ENCODE measurements at places on chromosomes 11 and 22.

DNA sequence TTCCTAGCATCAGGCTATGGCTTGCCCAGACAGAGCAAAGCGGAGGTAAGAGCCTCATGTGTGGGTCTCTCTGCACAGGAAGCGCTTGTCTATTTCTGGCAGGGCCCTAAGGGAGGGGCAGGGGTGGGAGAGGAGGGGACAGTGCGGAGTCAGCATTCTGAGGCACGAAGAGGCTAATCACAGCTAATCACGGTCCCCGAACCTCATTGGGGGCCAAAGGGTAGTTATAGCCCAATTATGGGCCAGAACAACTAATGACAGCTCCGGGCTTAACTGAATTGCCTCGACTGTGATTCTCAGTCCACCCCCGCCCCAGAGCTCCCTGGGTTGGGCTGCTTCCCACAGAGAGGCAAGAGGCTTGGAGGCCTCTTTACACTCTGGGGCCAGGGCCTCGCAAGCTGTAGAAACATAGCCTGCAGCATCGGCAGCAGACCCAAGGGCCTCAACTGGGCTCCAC, 72.7 kb upstream of the PRDM11 start:
- DNase-seq, result no peak

GRCh38 chr11:3051196-3052108, 5.8 kb downstream of the CARS1 start:
- DNase-seq, result no peak

DNA sequence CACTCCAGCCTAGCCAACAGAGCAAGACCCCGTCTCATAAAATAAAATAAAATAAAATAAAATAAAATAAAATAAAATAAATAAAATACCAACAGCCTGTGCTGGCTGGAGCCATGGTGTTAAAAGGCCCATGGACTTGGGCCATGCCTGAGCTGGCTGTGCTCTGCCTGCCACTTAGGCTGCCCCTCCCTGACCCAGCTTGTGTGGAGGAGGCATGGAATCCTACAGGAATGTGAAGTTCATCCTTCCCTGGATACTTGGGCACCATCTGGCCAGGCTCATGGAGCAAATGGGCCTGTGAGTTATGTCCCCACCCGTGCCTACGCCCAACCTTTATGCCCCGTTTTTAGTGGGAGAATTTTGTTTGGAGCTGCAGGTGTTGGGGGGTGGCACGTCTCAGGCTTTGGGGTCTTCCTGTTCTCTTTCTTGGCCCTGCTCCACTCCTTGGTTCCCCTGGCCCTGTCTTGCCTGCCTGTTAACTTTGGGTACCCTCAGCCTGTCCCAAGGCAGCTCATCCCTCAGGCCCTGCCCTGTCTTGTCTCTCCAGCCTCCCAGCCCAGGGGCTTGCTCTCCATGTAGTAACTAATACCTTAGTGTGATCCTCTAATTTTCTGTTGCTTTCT, 51.3 kb downstream of the BCR start:
- no peak for DNase-seq

DNA sequence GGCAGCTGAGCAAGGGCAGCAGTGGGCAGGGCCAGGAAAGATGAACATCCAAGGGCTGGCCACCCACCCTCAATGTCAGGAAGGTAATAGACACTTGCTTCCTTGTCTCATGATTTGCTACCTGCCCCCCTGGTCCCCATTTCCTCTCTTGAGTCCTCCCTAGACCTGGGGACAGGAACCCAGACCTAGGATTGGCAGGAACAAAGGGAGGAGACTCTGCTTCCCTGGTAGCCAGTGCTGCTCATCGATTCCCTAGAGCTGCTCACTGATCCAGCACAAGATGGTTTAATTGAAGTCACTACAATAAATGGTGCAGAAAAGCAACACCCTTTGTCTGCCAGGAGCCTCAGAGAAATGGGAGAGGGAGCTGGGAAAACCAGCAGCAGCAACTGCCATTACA, 67.8 kb upstream of the CHST1 start:
- no peak for DNase-seq

GRCh38 chr11:536841-537621, at the start of gene LRRC56:
Gene LRRC56 (plus strand): TSS chr11:537527. CDS start chr11:540685, 3,158 bp downstream.
- DNase-seq, result no peak

- DNase-seq, result no peak
Measured at GRCh38 chr11:111124724-111125123, 120.8 kb upstream of the POU2AF2 start.

- DNase-seq, result no peak
Measured at GRCh38 chr22:26718905-26719304, 61.5 kb downstream of the MIAT start.

GRCh38 chr11:10325277-10326011, 20.6 kb downstream of the ADM start:
- DNase-seq, result no peak

GRCh38 chr11:66607126-66607834, 9.2 kb upstream of the RBM14 start:
- DNase-seq, result peak; percentile 98

GRCh38 chr11:130834886-130835285, 81.4 kb downstream of the SNX19 start:
- no peak for DNase-seq

- DNase-seq, result no peak
Measured at GRCh38 chr11:2569321-2569721, 124.5 kb downstream of the KCNQ1 start.

GRCh38 chr11:118147502-118147901, 5.1 kb downstream of the SCN4B start:
- no peak for DNase-seq

GRCh38 chr11:8813658-8814057, 97.3 kb upstream of the AKIP1 start:
- peak; percentile 46 for DNase-seq

DNA sequence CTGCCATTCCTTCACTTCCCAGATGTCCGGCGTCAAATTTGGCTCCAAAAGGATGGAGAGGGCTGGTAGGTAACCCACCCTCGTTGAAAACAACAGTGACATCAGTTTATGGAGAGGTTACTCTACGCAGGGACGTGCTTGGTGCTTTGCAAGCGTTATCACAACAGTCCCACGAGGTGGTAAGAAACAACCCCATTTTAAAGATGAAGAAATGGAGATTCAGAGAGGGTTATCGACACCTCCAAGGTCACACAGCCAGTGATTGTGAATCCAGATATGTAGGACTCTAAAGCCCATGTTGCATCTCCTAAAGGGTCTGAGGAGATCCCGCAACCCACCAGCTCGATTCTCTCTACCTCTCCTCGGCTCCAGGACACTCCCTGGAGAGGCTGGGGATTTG, 773 bp downstream of the MIAT start:
- DNase-seq, result no peak

GRCh38 chr22:46769191-46769675, 6.8 kb downstream of the TBC1D22A start:
- DNase-seq, result peak; percentile 48

DNA sequence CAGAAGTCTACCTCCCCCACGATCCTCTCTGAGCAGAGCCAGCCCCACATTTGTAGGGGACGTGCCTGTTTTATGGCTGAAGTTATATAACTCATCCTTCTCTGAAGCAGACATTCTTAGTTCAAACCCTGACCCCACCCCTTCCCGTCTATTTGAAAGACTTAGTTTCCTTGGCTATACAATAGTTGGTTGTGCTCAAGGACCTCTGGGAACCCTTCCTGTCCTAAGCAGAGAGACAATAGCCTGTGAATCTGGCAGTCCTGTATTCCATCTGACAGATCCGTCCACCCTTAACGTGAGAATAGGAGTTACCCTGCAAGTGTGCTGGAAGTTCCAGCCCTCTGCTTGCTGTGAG, 75.2 kb downstream of the MN1 start:
- no peak for DNase-seq

- DNase-seq, result no peak
Measured at GRCh38 chr22:47626428-47627390, 864.3 kb downstream of the TBC1D22A start.

DNA sequence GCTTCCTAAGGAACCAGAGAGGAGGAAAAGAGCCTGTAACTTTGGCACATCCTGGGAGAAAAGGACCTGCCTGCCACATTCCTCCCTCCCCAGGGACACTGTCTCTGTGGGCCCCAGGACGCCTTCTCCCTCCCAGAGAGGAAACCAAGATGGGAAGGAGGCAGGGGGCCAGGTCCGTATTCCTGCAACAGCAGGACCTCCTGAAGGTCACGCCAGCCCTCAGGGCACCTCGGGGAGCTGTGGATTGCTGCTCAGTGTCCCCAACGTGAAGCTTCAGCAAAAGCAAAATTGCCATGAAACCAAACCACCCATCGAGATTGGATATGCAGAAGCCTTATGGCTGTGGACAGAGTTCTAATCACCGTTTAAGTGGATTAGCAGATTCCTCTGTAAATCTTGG, 86.7 kb downstream of the ARHGAP8 start:
- DNase-seq, result no peak

DNA sequence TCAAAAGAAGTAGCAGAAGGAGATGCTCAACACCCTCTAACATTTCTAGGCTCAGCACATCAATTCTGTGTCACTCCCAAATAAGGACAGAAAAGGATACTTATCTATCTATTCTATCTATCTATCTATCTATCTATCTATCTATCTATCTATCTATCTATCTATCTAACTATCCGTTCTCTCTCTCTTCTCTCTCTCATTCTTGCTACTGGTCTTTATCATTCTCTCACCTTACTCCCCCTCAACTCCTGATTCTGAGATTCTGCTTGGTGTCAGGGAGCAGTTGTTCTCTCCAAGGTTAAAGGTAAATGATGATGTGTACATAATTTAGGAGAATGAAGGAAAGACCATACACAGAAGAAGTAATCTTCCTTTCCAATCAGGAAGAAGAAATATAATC, at the start of gene OR10G6:
OR10G6 (minus strand) TSS at position 43 of the 400 bp plus-strand sequence; CDS start at position 43, 0 bp downstream.
- no peak for DNase-seq

GRCh38 chr22:49705972-49706352, 121.7 kb downstream of the BRD1 start:
- DNase-seq, result no peak

GRCh38 chr22:26857169-26857568, 199.8 kb downstream of the MIAT start:
- DNase-seq, result no peak

DNA sequence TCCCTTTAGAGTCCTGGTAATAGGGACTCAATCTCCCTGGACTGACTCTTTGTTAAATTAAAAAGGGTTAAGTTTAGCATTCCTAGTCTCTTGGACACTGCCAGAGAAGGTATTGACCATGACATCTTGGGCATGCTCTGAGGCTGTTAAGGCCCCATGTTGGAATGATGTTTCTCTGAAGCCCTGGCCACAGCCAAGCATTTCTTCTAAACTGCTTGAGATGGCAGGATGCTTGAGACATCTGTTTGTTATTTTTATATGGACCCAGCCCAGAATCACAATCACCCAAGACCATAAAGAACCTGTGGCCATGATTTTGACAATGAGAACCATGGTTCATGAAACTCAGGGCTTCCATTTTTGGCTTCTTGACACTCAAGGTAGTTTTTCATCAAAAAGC, 5.5 kb upstream of the ANKK1 start:
- DNase-seq, result no peak

DNA sequence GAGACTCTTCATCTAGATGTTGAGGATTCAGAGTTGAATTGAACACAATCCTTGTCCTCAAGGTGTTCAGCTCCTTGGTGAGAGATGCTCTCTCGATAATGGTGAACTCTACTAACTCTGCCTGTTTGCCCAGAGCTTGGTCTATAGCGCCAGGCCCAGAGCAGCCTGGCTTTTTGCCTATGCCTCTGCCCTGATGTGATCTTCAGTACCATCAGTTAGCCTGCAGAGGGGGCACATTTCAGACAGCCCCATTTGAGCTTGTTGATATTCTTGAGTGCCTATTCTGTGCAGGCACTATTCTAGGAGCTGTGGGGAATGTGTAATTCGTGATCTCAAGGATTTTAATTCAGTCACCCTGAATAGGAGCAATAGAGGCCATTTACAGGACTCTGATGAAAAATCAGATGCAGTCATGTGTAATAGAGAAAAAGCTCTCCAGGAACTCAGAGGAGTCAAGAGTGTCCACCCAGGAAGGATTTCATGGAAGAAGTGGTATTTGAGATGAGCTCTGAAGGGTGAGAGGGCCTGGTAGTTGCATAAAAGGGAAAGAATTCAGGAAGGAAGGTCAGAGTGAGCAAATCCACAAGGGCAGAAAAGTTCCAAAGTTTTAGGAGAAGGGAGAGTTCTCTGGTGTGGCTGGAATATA, 19.3 kb downstream of the GTPBP1 start:
- DNase-seq, result peak; percentile 4

DNA sequence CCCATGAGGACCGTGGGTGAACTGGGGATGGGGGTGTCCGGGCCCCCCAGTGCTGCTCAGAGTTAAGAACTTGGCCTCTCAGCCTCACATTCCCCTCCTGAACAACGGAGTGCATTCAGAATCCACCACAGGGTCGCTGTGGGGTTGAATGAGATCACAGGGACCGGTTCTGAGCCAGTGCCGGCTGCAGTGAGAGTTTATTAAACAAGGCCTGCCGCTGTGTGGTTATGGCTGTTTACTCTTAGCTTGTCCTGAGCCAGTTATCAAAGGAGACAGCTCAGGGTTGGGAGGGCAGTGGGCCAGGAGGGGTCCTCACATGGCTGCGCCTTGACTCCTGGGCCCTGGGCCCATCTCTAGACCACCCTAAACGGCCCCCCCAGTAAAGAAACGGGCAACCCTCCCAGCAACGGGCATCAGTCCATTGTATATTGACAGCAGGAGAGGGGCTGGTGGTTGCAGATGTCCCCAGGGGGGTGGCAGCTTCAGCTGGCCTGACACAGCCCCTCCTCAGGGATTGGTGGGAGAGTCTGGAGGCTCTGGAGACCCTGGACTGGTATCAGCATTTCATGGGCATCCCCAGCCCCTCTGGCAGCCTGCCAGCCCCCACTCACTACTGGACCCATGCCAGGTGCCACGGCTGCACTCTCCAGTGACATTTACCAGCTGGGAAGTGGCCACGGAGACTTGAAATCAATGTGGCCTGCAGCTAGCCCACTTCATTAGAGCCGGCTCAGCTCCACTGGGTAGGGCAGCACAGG, 15.1 kb upstream of the CABP7 start:
- DNase-seq, result peak; percentile 74

GRCh38 chr22:43443152-43443471, 31.3 kb downstream of the MPPED1 start:
- DNase-seq, result no peak

- peak; percentile 25 for DNase-seq
Measured at GRCh38 chr11:64268025-64268892, 16.2 kb downstream of the BAD start.

GRCh38 chr11:119468511-119468910, 45.5 kb upstream of the THY1 start:
- DNase-seq, result no peak

- no peak for DNase-seq
Measured at GRCh38 chr22:39234867-39235687, 9.7 kb downstream of the PDGFB start.

GRCh38 chr11:76524919-76525318, 80.1 kb downstream of the EMSY start:
- no peak for DNase-seq

- no peak for DNase-seq
Measured at GRCh38 chr11:102456381-102456780, 3.8 kb upstream of the TMEM123 start.

- DNase-seq, result no peak
Measured at GRCh38 chr11:47446833-47447232, 2.1 kb downstream of the RAPSN start.
